Left kidney (tissue), 8 donors: ENCODE measurements at places on chromosomes 11 and 22. TPM values are rescaled to one million over a fixed set of nuclear protein-coding genes. Genes with fewer than 3 reads are reported as not detected.

The PRSS23 gene
- polyA plus RNA-seq: 85.3 TPM

The LUZP2 gene
- 1.7 TPM for polyA plus RNA-seq

The FAM180B gene
- 0.33 TPM for polyA plus RNA-seq

The CECR2 gene
- polyA plus RNA-seq: 23.2 TPM

The FGF4 gene
- polyA plus RNA-seq: not detected

The THRSP gene
- 0.23 TPM for polyA plus RNA-seq
